NCI-H510A (cell line): ENCODE measurements at places on chromosomes 7 and 10.

DNA sequence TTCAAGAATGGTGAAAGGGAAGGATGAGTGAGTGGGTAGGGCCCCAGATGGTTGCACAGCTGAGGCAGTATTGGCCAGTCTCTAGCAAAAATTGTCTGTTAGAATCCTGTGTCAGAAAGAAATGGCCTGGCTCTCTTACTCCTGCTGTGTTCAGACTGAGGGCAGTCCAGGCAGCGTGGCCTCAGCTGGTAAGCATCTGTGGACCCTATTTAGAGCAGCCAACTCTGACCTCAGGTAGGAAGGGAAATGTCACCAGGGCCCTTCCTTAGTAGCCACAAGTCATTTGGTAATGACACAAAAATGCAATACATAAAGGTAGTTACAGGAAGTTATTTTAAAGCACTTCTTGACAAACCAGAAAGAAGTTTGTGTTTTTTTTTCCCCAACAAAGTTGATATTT is 1194.7 kb downstream of the CNTNAP2 start:
- no peak for DNase-seq

DNA sequence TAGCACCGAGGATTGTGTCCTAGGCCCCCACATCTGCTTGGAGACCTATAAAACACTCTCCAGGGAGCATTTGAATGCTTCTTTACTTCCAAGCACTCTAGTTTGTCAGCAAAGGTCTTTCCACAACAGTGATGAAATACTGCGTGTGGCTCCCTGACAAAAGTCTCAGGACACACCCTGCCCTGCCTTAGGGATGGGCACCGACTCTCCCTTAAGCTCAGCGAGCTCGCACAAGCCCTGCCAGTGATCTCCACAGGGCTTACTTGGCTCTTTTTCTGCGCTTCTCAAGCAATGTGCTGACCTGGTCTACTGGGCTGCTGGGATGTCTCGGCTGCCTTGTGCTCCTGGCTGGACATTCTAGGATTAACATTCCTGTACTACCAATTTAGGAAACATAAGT is 84.3 kb upstream of the MPP7 start:
- no peak for DNase-seq

DNA sequence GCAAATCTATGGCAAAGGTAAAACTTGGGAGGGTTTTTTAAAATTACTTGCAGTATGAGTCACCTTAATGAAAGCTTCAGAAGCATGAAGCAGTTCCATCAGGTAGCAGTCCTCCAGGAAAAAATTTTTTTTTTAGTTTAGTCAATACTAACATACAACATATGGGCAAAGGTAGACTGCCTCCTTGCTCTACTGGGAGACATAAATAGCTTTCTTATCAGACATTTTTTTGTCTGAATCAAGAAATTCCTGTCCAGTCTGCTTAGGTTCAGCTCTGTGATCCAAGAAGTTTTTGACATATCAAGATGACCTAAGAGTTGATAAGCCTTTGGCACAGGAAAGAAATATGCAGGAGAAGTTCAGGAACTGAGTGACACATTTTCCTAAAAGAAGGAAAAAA is 171.5 kb upstream of the TCF7L2 start:
- no peak for DNase-seq

- DNase-seq, result no peak
These were observed 212.8 kb downstream of the ADARB2 start for GRCh38 chr10:1524540-1524939.

GRCh38 chr7:28296571-28297483 is 115.5 kb upstream of the CREB5 start:
- DNase-seq, result peak; percentile 12

DNA sequence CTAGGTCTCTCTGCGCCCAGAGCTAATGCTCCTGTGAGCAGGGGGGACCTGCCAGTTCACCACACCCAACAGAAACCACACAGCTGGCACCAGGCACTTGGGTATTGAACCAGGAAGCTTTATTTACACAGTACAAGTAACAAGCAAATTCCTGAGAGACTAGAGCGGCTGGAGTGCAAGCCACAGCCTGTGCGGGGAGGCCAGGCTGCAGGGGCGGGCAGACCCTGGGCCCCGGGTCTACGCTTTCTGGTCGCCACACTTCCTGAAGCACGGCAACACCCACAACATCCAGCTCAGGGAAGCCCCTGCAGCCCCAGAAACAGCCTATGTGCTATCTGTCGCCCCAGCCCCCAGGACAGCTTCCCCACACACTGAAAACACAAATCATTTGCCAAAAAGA is 125.0 kb downstream of the FAM53B start:
- peak; percentile 49 for DNase-seq

GRCh38 chr10:104601166-104601565 is 39.9 kb upstream of the SORCS3 start:
- no peak for DNase-seq

DNA sequence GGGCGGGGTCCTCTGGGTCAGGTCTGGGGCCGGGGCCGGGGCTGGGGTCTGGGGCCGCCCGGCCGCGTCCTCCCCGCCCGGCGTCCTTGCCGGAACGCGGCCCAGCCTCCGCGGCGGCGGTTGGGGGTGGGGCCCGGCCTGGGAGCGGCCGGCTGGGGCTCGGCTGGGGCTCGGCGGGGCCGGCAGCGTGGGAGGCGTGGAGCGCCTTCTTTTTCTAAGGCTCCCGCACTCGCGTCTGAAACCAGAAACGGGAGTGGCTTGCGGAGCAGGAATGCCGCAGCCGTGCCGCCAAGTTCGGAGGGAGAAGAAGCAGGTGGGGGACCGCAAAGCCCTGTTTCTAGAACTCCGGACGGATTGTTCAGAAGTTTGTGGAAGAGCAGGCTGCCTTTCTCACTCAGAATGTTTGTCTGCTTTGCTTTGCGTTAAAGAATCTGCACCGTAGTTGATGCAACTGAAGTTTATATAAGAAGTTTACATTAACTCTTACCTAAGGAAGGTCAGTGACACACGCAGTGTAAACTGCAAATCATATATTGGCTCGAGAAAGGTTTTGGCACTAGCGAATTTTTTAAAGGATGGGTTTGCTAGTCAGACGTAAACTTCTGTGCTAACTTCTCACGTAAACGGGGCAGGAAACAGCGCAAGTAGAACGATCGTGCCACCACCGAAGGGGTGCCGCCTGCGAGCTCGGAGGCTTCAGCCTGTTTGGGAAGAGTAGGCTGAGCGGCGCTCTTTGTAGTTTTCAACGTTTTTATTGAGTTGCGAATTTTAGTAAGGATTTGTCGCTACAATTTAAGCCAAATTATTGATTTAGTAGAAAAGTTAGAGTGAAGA is 729 bp downstream of the DNAJB6 start:
- no peak for DNase-seq

DNA sequence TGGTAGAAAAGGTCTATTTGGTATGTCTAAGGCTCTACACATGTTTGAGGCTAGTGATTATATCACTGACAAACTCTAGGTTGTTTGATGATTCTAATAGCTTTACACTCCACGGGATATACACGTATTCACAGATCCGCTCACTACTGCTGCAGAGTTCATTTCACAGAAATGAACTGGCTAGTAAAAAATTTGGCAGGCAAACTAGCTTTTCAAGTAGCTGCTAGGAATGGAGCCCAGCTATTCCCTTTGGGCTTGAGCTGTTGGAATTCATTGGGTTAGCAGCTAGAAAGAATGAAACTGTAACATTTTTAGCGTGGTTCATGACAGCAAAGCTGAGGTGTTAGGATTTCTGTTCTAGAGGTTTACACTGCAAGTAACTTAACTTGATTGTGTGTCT is 37.6 kb downstream of the R3HCC1L start:
- no peak for DNase-seq
